ENCODE measurements at places on chromosomes 3 and 15.
A peak's percentile ranks its signal among the peaks of the same experiment; 100 is the strongest.

- no peak for DNase-seq
Observed at GRCh38 chr3:126664591-126665214, 9.8 kb upstream of the TXNRD3 start.

DNA sequence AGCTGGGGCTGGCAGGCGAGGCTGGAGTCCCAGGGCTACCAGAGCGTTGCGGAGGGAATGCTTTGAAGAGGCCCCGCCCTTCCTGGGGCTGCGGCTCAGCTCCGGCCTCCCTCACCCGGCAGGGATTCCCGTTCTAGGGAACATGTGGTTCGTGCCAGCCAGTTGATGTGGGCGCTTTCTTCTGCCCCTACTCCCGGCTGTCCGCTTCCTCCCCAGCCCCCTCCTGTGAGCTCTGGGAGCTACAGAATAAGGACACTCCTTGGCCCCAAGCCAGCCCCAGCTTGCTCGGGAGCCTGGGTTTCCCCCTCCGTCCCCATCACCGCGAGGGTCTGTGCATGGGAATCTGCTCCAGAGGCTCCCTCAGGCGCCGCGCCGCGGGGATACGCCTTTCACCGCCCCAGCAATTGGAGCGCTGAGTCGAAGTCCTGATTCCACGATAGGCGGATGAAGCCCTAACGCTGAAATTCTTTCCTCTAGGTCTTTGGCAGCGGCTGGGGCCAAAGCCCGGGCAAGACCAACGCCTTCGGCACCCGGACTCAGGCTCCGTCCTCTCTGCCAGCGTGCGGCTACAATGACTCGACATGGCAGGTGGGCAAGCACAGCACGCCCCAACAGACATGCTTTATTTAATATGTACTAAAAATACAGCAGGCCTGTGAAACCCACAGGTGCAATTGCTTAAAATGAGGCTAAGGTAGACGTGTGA lies 69.5 kb downstream of the KLF15 start:
- DNase-seq: peak; percentile 97

DNA sequence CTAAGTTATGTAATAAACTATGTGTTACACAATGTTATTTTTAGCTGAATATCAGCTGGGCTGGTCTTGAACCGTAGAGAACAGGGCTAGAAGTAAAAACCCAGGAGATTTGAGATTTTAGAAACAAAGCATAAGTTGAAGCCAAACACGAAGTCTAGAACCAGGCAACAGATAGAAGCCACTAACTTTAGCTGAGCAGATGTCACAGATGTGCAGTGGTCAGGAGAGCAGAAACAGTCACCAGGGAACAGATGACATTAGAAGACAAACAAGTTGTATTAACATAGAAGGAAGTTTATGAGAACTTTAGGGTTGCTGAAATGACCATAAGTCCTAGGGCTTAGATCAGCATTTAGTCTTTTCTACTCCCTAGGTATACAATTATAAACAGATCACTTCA lies 731.0 kb downstream of the ZNF385D start:
- DNase-seq: no peak

DNA sequence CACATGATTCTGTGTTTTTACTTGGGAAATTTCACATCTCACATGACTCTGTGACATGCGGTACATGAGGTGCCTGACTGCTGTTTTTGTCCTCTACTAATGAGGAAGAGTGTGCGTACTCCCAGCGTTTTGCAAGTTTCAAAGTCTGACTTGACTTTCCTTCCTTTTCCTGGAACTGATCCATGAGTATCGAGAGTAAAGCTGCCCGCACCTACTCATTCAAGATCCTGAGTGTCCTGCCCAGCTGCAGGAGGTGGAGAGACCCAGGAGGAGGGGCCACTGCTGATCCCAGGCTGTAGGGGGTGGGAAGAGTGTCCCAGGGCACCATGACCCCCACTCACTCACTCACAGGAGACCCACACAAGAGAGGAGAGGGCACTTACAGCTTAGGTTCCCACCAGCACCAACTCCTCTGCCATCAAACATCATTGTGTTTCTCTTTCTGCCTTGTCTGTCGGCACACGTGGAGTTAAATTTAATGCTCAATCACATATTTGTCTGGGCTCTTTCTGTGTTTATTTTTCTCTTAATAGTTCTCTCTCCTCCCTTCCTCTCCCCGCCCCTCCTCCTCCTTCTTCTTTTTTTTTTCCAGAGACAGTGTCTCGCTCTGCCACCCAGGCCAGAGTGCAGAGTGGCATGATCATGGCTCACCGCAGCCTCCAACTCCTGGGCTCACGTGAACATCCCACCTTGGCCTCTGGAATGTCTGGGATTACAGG lies 1.4 kb downstream of the CCR5AS start:
- DNase-seq: no peak

- DNase-seq: no peak
Observed at GRCh38 chr3:113183748-113184661, 27.4 kb upstream of the BOC start.

GRCh38 chr3:189132231-189132671 lies 39.5 kb upstream of the TPRG1 start:
- DNase-seq: no peak

DNA sequence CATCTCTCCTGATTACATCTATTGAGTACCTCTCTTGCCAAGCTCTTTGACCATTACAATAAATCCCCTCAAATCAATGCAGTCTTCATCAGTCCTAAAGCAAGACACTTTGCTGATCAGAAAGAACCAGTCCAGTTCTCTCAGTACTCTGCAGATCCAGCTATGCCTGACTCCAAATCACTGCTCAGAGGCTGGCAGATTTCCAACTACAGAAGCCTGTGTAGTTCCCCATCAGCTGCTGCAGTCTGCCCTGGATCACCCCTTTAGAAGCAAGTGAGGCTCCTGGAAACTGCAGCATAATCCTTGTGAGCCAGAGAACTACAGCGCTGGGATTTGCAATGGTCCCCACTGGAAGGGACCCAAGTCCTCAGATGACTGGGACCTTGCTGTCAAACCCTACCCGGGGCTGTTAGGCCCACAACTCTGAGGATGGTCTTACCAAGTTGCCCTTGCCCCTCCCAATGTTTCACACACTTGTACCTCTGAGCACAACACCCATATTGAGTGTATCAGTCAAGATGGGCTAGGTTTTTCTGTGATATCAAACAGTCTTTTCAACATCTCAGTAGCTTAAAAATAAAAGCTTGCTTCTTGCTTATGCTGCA lies 81.9 kb upstream of the TOPAZ1 start:
- peak; percentile 54 for DNase-seq

DNA sequence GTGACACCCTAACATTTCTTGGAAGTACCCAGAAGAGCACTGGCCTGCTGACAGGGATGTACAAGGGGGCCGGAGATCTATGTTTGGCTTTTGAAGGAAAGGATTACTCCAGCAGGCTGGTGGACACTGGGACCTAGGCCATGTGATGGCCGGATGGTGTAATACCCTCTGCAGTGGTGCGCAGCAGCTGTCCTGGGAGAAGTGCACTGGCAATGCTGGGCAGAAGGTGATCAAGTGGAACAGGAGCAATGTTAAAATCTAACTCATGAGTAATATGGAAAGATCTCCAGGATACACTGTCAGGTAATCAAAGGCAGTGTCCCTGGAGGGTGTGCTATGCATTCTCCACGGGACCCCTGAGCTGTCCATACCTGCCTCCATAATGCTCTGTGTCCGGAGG lies 71.2 kb upstream of the POMGNT2 start:
- no peak for DNase-seq
